T-helper 2 cell (primary cell): ENCODE measurements at places on chromosomes 12 and 14.
A peak's percentile ranks its signal among the peaks of the same experiment; 100 is the strongest.

- no peak for DNase-seq
Measured at GRCh38 chr14:28876572-28876945, 110.0 kb downstream of the FOXG1 start.

GRCh38 chr12:48105321-48105866 lies 485 bp downstream of the SENP1 start:
- DNase-seq, result peak; percentile 36

- no peak for DNase-seq
Measured at GRCh38 chr12:43550831-43551271, 1.2 kb downstream of the ADAMTS20 start.

- DNase-seq, result no peak
Measured at GRCh38 chr12:9241301-9241700, 33.1 kb upstream of the PZP start.

DNA sequence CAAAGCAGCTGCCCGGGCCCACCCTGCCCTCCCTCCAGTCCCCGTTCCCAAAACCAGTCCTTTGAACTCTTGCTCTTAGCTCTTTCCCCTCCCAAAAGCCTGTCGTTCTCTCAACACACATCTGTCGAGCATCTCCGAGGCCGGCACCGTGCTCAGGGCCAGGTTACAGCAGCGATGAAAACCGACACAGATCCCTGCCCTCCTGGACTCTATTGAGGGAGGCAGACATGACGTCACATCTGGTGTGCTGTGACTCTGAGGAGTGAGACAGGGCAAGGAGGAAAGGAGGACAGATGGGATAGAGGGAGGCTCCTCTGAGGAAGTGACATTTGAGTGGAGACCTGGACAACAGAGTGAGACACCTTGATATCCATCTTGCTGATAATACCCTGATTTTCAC lies 34.6 kb upstream of the PWP1 start:
- no peak for DNase-seq

- no peak for DNase-seq
Measured at GRCh38 chr14:72311516-72311915, 379.3 kb downstream of the RGS6 start.

DNA sequence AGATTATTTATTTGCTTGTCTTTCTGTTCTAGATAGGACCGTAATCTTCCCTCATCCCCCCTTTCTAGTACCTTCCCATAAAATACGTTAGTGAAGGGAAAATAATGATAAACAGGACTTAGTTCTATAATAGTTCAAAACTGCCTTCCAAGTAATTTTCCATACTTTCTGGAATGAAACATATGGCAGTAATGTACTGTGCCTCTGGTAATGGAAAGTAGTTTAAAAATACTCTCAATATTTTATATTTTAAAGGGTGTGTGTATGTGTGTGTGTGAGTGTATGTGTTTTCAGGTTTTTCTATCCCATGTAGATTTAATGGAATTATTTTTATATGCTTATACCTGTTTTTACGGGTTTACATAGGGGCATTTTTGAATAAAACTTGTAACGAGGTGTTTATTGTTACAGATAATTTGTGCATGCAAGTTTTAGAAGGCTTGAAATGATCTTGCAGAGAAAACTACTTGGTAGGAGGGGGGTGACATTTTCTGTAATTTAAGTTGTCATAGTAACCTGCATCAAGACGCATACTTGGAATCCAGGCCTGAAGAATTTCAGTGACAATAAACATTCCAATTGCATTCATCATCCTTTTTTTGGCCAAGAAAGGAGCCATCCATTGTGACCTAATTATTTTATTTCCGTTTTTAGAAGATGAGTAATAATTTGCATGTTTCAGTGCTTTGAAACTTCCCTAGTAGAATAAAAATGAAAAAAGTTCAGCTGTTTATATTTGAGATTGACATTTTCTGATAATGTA lies 38.9 kb downstream of the RASSF8 start:
- no peak for DNase-seq

GRCh38 chr14:60332869-60333268 lies 83.8 kb downstream of the PPM1A start:
- no peak for DNase-seq

- no peak for DNase-seq
Measured at GRCh38 chr12:23540572-23540971, 408.9 kb downstream of the SOX5 start.

- DNase-seq, result no peak
Measured at GRCh38 chr14:26594756-26595545, 2.9 kb downstream of the NOVA1 start.

- DNase-seq, result no peak
Measured at GRCh38 chr14:98028162-98028561, 1231.0 kb downstream of the VRK1 start.

GRCh38 chr12:24175284-24175683 lies 225.8 kb upstream of the SOX5 start:
- no peak for DNase-seq

GRCh38 chr12:114628199-114628598 lies 55.8 kb downstream of the TBX3 start:
- no peak for DNase-seq

GRCh38 chr14:50040895-50041465 lies 75.4 kb downstream of the VCPKMT start:
- DNase-seq, result no peak

DNA sequence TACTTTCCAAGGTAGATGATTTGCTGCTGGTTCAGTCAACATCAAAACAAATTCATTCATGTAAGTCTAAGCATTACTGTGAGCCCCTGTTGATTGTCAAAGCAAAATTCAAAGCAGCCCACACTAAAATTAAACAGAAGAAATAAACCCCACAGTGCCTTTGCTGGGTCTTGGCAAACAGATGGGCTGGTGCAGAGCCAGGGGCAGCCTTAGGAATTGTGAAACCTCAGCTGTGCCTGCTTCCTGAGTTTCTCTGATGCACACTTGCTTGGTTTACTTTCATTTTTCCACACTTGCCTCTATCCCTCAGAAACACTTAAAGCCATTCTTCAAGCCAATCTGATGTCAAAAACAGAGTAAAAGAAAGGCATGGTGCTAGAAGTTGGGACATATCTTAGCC lies 6.6 kb upstream of the PLEKHG7 start:
- no peak for DNase-seq

DNA sequence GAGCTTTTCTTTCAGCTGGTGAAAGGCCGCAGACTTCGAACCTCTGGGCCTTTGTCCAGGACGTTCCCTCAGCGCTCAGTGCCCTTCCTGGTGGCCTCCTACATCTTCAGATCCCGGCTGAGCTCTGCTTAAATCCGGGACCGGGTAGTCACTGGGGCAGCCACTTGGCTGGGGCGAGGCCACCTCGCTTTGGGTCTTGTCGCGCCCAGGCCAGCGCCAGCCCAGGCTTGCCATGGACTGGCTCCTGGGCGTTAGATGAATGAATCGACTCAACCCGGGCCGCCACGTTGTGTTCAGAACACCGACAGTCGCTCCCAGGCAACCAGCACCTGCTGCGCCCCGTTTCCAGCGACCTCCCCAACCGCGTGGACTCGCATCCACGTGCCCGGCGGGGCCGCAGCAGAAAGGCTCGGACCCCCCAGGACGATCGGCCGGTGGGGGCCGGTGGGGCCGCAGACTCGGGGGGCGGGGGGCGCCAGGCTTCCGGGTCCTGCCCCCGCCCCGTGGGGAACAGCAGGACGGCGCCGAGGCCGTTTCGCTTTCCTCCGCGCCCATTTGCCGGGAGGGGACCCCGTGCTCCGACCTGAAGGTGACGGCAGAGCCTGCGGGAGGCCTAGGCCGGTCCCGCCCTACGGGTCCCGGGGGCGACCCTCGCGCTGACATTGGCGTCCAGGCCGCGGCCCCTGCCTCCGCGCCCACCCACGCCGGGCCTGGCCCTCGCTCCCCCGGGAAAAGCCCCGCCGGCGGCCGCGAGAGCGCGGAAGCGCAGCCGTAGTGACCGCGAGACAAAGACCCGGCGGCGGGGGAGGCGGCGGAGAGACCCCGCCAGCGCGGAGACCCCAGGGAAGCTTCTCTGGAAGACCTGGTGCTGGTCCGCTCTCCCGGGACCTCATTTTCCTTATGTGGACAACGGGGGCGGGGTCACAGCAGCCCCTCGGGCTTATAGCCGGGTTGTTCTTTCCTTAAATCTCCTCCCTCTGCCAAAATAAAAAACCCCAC lies 37.3 kb upstream of the RCOR1 start:
- peak; percentile 43 for DNase-seq

DNA sequence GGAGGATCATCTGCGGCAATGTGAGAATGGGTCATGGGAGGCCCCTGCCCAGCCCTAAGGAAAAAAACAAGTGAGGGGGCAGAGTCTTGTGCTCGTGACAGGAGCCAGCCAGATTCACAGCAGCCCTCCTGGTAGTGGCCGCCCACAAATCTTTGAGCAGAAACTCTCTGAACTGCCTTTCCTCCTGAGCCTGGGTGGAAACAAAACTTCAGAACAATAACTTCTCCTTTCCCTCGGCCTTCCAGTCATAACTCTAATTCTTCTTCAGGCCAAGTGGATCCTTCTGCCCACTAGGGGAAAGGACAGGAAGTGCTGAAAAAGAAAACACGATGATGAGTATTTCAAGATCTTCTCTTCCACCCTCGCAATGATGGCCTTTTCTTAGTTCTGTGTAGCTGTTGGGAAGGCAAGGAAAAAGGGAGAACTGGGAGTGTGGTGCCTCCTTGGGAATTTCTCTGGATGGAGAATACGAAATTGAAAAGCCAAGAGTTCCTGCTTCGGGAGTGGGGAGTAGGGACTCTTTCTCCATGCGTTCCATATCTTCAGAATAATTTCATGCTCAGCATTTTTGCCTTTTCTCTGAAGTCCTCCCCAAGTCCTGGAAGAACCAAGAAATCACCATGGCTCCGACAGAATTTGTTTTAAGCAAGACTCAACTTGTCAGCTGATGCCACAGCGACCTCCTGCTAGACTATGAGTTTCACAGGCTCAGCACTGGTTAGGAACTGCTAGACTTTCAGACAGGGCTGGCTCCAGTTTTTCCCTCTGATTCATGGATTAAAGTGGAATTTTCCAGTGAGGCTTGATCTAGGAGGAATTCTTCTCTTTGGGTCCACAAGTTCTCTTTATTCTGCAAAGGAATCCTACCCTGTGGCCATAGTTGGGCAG lies 188.9 kb downstream of the CAND1 start:
- DNase-seq, result no peak

- DNase-seq, result no peak
Measured at GRCh38 chr12:76041406-76041805, 9.8 kb upstream of the PHLDA1 start.

DNA sequence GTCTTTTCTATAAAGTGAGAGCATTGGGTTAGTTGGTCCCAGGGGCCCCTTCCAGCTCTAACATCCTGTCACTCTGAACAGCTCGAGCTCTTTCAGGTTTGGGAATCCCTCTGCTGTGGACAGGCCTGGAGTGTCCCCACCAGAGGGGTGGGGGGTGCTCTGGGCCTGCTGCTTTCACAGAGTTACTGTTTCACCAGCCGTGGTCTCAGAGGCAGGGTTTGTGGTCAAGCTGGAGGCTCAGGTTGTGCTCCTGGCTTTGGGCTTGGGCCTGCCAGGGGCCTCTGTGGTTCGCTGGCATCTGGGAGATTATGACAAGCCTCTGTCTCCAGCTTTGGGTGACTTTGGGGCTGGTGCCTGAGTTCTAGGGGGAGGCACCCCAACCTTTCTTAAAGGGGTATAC lies 59.6 kb downstream of the FBXL14 start:
- DNase-seq, result peak; percentile 21

GRCh38 chr14:105876829-105877228 lies 350.4 kb downstream of the TMEM121 start:
- no peak for DNase-seq

- DNase-seq, result no peak
Measured at GRCh38 chr14:57085801-57086200, 182.9 kb downstream of the EXOC5 start.

DNA sequence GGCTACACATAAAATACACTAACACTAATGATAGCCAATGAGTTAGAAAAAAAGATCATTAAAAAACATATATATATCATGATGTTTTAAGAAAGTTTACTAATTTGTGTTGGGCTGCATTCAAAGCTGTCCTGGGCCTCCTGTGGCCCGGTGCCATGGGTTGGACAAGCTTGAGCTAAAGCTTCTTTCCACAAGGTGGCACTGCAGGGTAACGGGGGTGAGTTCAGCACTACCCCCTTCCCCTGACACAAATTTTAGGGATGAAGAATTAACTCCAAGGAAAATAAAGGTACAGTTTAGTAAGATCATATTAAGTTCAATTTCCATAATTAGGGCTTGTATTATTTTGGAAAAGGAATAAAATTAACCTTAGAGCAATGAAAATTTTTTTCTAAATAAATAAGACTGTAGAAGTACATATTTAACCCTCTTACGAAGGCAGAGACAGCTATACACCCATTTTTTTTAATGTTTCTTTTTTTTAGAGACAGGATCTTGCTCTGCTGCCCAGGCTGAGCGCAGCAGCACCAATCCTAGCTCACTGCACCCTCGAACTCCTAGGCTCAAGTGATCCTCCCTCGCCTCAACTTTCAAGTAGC lies 38.9 kb downstream of the PPP1R13B start:
- DNase-seq, result peak; percentile 38

DNA sequence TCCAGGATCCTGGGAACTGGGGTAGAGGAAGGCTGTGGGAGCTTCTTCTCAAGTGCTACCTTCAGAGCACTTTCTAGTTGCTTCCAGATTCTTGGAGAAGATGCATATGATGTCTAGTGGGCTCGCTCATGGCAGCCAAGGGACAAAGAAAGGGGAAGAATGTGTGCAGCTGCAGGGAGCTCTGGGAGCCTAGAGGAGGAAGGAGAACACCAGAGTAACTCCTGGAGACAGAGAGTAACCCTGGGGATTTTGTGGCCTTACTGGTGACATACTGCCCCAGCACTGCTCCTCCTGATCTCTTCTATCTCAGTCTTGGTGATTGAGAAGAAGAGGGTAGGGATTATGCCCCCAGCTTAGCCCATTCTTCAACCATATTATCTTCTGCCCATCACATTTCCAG lies 10.3 kb upstream of the SP7 start:
- no peak for DNase-seq

DNA sequence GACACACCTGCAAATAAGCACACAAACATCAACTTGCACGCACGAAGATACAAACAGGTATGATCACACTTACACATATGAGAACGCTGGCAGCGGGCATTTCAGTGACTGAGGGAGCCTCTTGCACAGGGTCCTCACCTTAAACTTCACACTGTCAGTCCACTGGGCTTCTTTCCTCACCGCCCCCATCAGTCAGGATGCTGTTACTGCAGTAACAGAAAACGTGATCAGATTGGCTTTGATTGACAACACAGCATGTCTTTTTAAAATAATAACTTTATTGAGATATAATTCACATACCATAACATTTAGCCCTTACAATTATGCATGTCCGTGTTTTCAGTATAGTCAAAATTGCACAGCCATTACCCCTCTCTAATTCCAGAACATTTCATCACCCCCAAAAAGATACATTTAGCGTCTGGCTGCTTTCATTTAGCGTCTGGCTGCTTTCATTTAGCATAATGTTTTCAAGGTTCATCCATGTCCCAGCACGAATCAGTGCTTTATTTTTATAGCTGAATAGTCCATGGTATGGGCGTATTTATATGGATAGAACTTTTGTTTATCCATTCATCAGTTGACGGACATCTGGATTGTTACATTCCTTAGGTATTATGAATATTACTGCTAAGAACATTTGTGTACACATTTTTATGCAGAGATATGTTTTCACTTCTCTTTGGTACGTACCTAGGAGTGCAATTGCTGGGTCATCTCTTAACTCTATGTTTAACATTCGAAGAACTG lies 8.4 kb downstream of the CCDC197 start:
- peak; percentile 49 for DNase-seq

GRCh38 chr14:101358320-101359125 lies 202.8 kb upstream of the DIO3 start:
- no peak for DNase-seq
